Lung microvascular endothelial cell (primary cell): ENCODE measurements at places on chromosomes 3 and 15.

DNA sequence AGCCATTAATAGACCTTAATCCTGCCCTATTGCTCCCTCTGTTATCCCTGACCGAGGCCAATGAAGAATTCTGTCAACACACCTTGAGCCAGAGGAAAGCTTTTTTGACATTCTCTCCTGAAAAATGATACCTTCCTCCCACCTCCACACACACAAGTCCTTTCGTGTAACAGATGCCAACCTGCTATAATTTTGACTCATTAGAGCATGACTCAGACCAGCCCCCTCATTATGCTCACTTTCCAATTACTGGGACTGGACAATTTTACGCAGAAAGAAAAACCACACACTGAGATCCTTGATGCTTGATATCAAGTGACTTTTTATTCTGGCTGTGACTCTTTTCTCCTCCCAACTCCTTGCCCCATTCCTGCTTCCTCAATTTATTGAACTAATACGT, 50.9 kb downstream of the LSAMP start:
- DNase-seq, result no peak

GRCh38 chr3:123623346-123623880, 38.6 kb upstream of the HACD2 start:
- no peak for DNase-seq

DNA sequence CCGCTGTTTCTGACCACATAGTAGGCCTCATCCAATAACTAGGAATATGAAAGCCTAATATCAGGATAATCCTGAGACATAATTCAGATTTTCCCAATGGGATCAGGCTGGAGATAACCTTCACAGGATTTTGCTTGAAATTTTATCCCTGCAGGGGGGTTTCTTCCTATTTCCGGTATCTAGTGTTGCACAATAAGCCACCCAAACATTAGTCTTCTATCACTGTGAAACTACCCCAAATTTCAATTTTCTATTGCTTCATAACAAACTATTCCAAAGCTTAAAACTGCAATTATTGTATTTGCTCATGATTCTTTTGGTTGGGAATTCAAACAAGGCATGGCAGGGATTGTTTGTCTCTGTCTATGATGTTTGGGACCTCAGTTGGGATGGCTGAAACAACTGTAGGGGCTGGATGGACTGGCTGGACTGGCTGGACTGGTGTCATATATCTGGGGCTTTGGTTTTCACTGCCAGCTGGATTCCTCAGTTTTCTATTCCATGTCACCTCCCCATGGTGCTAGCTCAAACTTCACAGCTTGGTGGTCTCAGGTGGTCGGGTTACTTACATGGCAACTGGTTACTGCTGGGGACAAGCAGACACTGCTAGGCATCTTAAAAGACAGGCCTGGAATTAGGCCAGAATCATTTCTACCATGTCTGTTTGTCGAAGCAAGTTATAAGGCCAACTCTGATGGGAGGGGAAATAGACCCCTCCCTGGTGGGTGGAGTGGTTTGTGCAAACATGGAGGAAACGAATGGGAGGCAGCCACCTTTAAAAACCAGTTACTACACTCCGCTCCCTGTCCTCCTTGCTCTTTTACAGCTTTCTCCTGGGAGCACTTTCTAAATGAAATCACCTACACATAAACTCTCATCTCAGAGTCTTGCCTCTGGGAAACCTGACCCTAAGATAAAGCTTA, 88.2 kb upstream of the STT3B start:
- no peak for DNase-seq

DNA sequence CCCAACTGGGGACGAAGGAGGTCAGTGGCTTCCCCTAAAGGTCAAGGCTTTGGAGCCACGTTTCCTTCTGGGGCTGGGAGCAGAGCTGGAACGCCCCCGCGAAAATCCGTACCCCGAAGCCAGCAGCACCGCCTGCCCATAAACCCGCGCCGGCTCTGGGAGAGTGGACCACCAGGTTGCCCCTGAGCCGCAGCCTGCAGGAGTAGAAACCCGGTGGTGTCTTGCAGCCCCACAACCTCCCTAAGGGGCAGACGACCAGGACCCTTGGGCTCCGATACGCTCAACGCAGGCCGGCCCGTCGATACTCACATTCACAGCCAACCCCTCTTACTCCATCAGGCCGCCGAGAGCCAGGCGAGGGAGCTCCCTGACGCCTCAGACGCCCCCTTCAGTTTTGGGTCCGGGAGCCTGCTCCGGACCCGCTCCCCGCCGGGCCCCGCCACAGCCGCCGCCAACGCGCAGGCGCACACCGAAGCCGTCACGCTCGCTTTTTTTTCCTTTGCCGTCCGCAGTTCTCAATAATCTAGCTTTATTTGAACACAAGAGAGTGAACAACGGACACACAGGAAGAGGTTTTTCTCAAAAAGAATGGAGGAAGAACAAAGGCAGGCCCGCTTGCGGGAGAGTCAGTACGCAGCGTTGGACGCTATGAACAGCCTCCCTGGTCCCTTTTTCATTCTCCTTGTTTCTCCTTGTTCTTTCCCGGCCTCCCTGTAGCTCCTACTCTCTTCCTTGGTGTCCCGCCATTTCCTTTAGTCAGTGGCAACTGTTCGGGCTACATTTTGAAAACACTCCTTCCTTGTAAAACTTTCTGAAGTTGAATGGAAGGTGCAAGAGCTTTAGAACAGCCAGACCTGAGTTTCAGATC, at the start of gene ZNF106:
TSS of gene ZNF106 (minus strand) at position 471 of the 868 bp plus-strand sequence. CDS start 18,852 bp downstream, outside the sequence.
- DNase-seq, result peak; percentile 94

DNA sequence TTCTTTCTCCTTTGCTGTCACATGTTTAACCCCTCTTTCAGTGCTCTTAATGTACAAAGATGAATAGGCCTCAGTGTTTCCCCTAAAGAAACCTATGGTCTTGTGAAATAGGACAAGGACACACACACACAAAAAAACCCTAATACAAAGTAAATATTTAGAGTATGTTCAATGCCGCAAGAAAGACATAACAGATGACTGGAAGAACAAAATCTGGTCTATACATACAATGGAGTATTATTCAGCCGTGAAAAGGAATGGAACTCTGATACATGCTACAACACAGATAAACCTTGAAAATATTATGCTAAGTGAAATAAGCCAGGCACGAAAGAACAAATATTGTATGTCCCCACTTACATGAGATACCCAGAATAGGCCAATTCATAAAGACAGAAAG, 123.1 kb downstream of the ADAM10 start:
- no peak for DNase-seq

DNA sequence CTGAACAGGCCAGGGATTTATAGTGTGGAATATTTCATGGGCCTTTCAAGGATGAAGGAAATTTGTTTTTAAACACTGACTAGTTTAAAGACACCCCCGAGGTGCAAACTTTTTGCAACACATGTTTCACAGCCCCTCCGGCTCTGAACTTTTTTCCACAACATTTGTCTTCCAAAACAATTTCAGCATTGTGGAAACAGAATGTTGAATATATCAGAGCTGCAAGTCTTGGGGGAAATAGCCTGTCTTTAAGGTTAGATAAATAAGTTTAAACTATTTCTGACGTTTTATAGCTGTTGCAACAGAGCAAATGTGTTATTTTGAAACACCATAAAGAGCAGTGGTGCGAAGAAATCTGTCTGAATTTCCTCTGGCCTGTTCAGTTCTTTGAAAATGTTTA, 229.2 kb upstream of the GOLGA6L4 start:
- DNase-seq, result no peak

- DNase-seq, result no peak
Observed at GRCh38 chr3:46359733-46360493, 6.0 kb downstream of the CCR2 start.

GRCh38 chr15:60128710-60129109, 124.6 kb downstream of the FOXB1 start:
- DNase-seq, result no peak

- DNase-seq, result peak; percentile 53
Observed at GRCh38 chr15:77024273-77025082, 29.6 kb downstream of the PSTPIP1 start.

DNA sequence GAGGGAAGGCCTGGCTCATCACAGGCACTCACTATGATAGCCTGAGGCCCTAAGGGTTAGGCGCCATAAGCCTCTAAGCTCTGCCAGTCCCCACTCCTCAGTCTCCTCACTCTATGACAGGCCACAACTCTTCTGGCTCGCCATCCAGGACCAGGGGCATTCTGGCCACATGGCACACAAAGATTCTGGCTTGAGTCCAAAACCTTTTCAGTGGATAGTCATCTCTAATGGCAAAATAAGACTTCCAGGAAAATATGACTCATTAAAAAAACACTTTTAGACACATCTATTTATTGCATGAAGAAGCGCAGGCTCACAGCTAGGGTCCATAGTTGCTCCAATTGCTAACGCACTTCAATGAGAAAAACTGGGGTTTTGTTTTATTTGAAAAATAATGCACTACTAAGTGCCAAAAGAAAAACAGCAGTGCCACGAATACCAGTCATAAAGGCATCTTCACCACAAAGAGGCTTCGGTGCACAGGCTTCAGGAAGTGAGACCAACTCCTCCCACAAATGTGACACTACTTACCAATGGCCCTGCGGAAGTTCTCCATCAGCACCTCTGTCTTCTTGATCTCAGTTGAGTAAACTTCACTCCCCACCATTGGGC, 11.1 kb downstream of the RUVBL1 start:
- DNase-seq, result peak; percentile 92

- DNase-seq, result no peak
Observed at GRCh38 chr15:85693277-85693676, 101.4 kb downstream of the KLHL25 start.

GRCh38 chr3:50487181-50487580, 16.3 kb downstream of the CACNA2D2 start:
- DNase-seq, result no peak

- peak; percentile 65 for DNase-seq
Observed at GRCh38 chr3:11641683-11642430, 1.9 kb downstream of the VGLL4 start.

- DNase-seq, result no peak
Observed at GRCh38 chr3:105722943-105723556, 145.8 kb downstream of the CBLB start.

- DNase-seq, result peak; percentile 90
Observed at GRCh38 chr3:170802164-170803151, 67.5 kb downstream of the RPL22L1 start.

- DNase-seq, result no peak
Observed at GRCh38 chr15:49652922-49653321, 32.1 kb downstream of the DTWD1 start.

- DNase-seq, result no peak
Observed at GRCh38 chr3:127984241-127984975, 67.8 kb upstream of the SEC61A1 start.

DNA sequence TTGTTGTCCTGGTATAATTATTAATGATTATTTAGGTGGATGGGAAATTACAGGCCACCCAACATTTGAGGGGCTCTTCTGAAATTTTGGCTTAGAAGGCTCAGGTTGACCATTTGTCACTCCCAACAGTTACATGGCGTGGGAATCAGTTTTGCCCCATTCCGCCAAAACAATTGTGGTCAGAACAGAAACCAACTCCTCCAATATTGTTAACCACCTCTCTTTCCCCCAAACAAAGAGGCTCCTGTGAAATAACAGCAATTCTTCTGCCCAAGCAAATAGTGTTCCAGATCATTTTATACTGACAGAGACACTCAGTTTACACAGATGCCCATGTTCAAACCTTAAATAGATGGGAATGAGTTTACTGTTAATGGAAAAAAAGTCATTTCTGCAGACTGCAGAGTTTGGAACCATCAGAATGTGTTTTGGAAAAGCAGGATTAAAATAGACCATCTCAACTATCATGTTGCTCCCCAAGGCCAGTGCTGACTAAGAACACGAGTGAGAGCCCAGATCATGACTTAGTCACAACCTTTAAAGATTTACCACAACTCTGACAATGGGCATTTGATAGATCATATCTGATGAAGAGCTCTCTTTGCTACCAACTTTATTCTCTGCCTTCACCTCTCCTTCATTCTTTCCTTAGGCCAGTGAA, 102.1 kb downstream of the DUT start:
- no peak for DNase-seq

DNA sequence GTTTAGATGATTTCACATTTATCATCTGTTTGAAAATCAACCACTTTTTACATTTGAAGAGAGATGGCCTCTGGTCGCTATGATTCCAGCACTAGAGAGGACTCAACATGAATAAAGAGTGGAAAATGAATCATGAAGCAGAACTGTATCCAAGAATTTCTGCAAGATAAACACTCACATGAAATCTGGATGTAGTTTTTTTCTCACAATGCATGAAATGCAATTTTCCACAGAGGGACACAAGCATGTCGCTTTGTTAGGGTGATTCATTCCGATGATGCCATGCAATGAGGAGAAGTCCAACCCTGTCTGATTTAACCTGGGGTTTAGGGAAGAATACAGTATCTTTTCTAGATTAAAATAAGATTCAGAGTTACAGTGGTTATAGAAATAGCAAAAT, 50.4 kb upstream of the ADCY5 start:
- peak; percentile 55 for DNase-seq

- DNase-seq, result no peak
Observed at GRCh38 chr15:73303636-73304035, 65.1 kb downstream of the HCN4 start.

DNA sequence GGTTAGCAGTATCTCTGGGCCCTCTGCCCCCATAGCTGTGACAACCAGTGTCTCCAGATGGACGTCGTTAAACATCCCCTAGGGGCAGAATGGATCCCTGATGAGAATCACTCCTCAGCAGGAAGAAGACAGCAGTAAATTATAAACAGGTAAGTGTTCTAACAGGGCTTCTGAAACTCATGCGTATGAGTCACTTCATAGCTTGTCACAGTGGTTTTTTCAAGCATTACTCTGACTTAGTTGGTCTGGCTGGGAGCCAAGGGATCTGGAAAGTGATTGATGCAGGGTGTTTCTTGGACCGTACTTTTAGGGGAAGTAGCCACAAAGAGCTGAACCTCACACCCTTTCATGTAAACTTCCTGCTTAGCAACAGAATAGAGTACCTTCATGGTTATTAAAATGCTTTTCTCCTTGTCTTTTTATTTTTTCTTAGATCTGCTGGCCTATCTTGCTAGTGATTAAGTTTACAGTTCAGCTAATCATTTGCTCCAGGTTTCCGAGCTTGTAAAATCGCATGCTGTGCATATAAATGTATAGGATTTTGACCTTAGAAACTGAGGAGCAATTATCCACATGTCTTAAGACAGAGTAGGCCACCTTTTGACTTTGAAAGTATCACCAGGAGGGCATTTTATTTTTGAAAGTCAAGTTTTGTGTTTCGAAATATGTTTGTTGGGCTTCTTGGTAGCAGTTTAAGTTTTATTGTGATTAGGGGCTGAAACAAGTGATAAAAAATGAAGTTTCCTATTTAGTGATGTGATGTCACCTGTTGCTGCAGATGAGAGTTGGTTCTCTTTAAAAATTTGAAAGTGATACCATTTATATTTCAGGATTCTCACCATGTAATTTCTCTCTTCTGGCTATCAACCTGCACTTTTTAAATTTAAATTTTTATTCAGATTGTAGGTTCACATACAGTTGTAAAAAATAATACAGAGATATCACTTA, 333.9 kb downstream of the PTPRG start:
- peak; percentile 29 for DNase-seq

GRCh38 chr3:66885326-66886000, 112.6 kb upstream of the KBTBD8 start:
- DNase-seq, result no peak

GRCh38 chr3:73681198-73681597, 56.5 kb upstream of the PDZRN3 start:
- no peak for DNase-seq
